ENCODE measurements at places on chromosomes 12 and 14. TPM values are rescaled to one million over a fixed set of nuclear protein-coding genes. Genes with fewer than 3 reads are reported as not detected.

GRCh38 chr12:90338365-90338764 lies 616.6 kb downstream of the CCER1 start:
- no peak for DNase-seq
- H3K4me3 ChIP-seq, result no peak overlapping the region
- H3K27me3 ChIP-seq, result no peaks in the 10 kb centered on the region
- no peak overlapping the region for H3K27ac ChIP-seq
- no peaks in the 10 kb centered on the region for H3K36me3 ChIP-seq

DNA sequence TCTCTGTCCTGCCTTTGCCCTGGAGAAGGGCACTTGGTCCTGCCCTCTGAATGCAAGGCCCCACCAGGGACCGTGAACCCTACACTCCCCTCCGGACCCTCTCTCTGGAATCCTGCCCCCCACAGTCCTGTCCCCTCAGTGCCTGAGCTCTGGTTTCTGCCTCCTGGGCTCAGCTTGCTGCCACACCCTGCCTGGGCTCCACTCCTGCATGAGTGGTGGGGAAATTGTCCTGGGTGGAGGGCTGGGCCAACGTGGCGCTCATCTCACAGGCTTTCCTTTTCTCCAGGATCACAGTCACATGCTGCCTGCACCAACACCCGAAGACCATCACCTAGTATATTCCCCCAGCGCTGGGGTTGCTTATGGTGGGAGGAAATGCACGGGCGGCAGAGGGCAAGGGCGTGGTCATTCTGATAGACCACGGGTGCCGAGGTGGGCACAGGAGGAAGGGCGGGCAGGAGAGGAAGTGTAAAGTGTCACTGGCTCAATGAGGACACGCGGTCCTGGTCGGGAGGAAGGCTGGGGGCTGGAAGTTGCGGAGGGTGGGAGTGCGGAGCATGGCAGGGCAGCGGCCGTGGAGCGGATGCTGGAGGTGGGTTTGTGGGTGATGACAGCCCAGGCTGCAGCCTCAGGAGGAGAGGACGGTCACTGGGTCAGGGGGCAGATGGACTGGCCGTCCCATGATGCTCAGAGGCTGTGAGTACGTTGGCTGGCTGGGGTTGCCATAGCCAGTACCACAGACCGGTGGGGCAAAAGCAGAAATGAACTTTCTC lies 99.5 kb downstream of the KIF26A start:
- no peaks in the 10 kb centered on the region for H3K27me3 ChIP-seq
- H3K4me3 ChIP-seq, result no peak overlapping the region
- H3K4me1 ChIP-seq, result no peaks in the 10 kb centered on the region
- no peaks in the 10 kb centered on the region for H3K36me3 ChIP-seq
- no peak overlapping the region for H3K27ac ChIP-seq
- no peak for DNase-seq

DNA sequence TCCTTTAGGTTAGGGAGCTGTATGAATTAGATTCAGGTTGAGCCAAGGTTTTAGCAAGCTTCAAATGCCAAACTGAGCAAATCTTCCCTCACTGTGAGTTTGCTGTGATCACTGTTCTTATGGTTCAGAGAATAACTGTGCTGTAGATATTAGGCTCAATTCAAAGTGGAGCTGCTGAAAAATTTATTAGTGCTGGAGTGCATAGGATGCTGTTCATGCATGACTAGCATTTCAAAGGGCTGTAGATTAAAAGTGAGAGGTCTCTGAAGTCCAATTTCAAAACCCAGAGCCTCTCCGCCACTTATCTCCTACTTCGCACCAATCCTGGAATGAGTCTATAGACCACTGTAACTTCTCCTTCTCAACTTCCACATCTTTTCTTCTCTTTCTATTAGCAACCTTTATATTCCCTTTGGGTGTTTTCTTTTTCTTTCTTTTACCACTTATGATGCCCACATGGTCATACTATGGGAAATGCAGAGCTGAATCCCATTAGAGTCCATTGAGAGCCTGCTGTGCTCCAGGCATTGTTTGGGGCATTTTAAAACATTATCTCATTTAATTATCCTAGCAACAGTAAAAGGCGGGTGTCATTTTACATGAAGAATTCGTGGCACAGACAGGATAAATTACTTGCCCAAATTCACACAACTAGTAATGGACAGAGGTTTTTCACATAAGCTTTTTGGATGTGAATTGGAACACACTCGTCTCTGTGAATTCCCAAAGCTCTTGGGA lies 77.5 kb upstream of the EEA1 start:
- no peaks in the 10 kb centered on the region for H3K27me3 ChIP-seq
- no peak overlapping the region for H3K4me3 ChIP-seq
- no peaks in the 10 kb centered on the region for H3K36me3 ChIP-seq
- DNase-seq, result no peak
- peak overlapping the region; percentile 4 for H3K27ac ChIP-seq

DNA sequence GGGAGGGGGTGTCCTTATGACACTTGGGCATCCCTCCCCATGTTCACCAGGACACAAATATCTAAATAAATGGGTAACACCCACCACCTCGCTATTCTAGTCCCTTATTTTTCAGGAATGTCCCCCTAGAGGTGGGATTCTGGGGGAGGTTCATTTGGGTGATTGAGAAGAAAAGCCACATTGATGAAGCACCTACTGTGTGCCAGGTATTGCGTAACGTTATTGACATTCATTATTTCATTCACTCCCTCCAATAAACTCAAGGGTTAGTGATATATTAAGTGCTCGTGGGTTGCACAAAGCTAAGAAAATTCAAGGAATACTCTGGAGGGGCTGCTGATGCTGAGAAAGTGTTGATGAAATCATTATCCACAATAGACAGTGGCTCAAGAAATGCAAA lies 92.5 kb upstream of the NOS1 start:
- no peak overlapping the region for H3K4me3 ChIP-seq
- no peak for DNase-seq
- peaks cover 9% of the 10 kb centered on the region for H3K4me1 ChIP-seq
- H3K27ac ChIP-seq, result no peak overlapping the region
- no peaks in the 10 kb centered on the region for H3K27me3 ChIP-seq

GRCh38 chr14:68946489-68946822 lies 32.6 kb downstream of the ACTN1 start:
- no peaks in the 10 kb centered on the region for H3K27me3 ChIP-seq
- no peak overlapping the region for H3K4me3 ChIP-seq
- H3K36me3 ChIP-seq, result no peaks in the 10 kb centered on the region
- H3K27ac ChIP-seq, result no peak overlapping the region
- H3K4me1 ChIP-seq, result peaks cover 46% of the 10 kb centered on the region

- no peak overlapping the region for H3K27ac ChIP-seq
- peaks cover 30% of the 10 kb centered on the region for H3K4me1 ChIP-seq
- DNase-seq, result peak; percentile 28
- no peaks in the 10 kb centered on the region for H3K27me3 ChIP-seq
Observed at GRCh38 chr14:84162633-84163032, 1367.3 kb upstream of the FLRT2 start.

DNA sequence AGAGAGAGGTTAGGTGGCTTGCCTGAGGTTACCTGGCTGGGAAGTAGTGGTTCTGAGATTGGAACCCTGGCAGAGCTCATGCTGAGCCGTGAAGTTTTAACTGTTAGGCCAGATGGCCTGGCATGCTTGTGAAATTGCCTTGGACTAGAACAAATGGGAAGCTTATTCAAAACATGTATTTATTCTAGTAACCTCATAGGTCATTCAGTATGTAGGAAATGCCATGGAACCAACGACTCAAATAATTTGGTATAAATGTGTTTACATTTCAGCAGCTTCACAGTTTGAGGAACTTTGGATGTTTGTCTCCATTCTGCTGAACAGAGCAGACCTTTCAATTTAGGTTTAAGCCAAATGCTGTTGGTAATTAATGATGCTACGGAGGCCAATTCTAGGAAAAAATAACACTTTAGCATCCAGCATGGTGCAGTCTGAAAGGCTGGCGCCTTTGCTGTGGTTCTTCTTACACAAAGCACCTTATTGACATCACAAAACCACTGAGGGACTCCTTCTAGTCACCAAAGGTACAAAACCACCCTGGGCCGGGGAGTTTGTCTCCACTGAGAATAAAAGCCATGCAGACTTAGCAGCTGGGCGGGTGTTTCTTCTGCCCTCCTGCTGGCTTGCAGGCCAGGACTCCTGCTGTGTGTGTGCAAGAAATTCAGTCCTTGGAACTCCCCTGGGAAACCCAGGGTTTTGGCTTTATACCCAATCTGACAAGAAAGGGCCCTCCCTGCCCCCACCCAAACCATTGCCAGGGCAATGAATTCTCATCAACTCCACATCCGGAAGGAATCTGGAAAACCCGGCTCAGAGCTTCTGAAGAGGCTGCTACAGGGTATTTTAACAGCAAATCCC lies 64.2 kb downstream of the ELK3 start:
- no peak overlapping the region for H3K4me3 ChIP-seq
- no peaks in the 10 kb centered on the region for H3K27me3 ChIP-seq

Gene LRTM2
- total RNA-seq, result not detected

Gene TEX52
- total RNA-seq, result not detected

Gene ANKS1B
- 6.7 TPM for total RNA-seq

Data from cardiac muscle cell (in vitro differentiated cells and primary cell).